ENCODE measurements at places on chromosomes 1 and 21.

- no peak for DNase-seq
Measured at GRCh38 chr1:157105298-157105987, 5.8 kb upstream of the ETV3L start.

GRCh38 chr1:168330285-168330684, 49.6 kb downstream of the TBX19 start:
- no peak for DNase-seq

DNA sequence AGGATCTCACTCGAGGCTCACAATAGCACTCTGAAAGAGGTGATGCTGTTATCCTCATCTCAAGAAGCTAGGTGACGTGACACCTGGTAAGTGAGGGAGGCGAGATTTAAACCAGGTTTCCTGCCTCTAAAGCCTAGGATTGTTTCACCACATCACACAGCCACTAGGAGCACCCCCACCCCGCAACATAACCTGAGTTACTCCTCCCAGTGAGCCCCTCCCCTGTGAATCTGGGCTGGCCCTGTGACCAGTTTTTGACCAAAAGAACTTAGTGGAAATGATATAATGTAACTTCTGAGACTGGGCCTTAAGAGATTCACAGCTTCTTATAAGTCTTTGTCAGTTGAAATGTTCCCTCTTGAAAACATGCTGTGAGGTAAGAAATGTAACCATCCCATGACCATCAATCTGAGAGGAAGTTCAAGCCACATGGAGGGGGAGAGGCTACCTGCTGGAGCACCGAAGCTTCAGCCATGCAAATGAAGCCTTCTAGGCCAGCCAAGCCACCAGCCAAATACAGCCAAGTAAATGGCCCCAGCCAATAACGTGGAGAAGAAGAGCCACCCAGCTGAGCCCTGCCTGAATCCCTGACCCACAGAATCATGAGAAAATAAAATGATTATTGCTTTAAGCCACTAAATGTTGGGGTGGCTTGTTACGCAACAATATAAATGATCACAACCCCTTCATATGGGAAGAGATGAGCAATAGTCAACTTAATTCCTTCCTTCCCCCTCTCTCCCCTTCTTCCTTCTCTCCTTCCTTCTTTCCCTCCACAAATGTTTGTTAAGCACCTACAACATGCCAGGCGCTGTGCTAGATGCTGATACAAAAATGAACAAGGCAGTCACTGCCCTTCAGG, 61.0 kb upstream of the FAM20B start:
- no peak for DNase-seq

- no peak for DNase-seq
Measured at GRCh38 chr1:235923466-235924021, 56.8 kb upstream of the LYST start.

DNA sequence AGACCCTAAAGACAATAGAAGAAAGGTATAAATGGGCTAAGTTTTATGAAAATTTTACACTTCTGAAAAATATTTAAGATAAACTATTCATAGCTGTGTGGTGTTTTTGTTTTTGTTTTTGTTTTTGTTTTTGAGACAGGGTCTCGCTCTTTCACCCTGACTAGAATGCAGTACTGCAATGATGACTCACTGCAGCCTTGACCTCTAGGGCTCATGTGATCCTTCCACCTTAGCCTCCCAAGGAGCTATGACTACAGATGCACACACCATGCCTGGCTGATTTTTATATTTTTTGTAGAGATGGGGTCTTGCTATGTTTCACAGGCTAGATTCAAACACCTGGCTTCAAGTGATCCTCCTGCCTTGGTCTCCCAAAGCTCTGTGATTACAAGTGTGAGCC, 66.6 kb downstream of the PUM1 start:
- DNase-seq: no peak

DNA sequence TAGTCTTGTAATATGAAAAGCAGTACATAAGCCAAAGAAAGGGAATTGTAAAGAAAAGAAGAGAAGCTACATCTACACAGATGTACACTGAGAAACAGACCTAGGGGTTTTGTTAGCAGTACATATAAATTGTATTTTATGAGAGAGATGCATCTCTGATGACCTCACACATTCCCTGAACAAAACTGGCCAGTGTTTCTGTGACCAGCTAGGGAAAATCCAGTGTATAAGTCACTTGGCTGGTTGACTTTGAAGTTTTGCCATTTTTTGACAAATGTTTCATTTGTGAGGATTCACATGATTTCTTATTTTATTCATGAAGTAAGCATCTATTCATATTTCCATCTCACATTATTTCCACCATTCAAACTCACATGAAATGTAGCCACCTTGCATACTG, 28.3 kb upstream of the DYNLT5 start:
- no peak for DNase-seq

DNA sequence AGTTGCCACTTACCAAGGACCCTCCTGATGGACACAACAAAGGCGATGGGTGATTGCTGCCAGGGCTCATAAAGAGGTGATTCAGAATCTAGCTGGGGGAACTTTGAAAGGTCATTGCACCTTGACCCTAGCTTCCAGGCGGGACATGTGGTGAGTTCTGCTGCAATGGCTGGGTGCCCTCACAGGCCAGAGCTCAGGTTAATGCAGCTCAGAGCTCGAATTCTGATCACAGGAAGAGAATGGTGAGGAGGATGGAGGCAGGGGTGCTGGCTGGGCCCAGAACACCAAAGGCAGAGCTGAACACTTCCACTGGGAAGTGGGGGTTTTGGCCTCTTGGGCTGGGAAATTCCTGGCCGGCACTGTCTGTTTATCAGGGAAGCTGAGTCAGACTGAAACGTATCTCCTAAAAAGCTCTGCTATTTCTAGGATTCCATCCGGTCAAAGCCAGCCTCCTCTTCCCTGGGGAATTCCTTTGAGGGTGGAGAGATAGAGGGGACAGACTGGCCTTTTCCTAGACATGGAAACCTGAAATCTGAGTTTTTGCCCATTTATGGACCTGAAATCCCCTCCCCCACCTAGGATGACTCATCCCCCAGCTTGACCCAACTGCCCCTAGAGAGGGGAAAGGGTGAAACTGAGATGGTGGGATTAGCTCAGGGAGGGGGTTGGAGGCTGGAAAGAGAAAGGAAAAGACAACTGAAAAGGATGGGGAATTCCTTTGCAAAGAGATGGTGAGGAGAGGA, 27.2 kb downstream of the NUAK2 start:
- DNase-seq: no peak

DNA sequence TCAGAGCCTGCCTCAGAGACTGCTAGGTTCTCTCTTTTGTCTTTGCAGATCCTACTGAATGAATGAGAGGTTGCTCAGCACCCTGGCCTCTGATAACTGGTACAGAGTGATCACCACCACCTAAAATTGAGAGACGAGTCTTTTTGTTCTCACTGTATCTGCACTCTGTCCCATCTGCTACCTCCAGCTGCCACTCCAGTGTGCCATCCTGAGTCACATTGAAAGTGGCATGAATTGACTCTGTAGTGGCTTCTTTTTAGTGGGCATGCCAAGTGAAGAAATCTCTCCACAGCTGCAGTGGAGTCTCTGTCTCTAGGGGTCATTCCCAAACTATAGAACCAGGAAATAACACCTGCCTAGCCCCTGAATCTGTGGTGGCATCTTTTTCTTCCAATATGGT, 14.7 kb downstream of the CAMK1G start:
- DNase-seq: no peak

DNA sequence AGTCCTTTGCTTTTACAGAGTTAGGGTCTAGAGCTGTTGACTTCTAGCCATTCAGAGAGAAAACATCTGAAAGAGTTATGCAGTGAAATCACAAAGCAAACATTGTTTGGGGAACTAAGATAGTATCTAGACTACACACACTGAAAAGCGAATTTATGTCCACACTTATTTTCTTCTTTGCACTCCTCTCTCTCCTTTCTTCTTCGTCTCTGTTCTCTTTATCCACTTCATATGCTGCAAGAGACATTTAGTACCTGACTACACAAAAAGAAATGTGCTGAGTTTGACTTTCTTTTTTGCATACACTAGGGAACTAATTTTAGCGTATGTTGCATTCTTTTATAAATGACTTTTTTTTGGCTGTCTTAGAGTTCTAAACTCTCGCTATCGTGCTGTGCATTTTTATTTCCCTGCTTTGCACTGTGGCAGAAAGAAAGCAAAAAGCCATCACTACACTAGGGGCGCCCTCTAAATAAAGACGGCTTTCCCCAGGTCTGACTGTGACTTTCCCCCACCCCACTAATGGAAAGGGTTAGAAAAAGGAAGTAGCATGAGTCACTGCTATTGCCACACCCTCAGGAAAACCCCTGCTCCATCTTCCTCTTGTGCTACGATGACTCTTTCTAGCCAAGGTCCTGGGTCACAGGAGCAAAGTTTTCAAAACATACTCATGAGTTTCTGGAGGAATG, 65.7 kb downstream of the MAP3K7CL start:
- DNase-seq: peak; percentile 78

DNA sequence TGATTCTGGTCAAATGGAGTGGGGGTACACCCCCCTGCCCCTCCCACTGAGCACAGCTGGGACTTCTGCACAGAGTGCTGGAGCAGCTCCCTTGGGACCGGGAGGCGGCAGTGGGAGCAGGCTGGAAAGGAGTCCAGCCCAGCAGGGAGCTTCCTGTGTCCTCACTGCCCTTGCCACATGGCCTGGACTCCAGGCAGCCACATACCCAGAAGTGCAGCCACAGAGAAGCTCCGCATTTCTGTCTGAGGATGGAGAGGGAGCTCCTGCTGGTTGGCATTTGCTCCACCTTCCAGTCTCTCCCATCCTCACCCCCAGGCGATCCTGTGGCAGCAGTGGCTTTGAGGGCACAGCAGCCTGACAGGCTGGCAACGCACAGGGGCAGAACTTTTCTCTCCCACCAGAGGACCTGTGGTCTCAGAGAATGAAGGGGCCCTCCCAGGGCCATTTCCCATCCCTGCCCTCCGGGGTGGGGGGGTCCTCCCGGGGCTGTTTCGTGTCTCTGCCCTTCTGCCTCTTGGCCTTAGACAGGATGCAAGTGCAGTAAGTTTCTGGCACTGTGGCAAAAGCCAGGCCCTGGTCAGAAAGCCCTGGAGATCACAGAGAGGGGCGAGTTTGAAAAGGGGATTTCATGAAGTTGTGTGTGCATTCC, 103.6 kb upstream of the COL6A1 start:
- DNase-seq: no peak

- peak; percentile 17 for DNase-seq
Measured at GRCh38 chr1:94719926-94720793, 100.0 kb upstream of the SLC44A3 start.

GRCh38 chr1:6732942-6733341, 31.3 kb upstream of the DNAJC11 start:
- no peak for DNase-seq

- no peak for DNase-seq
Measured at GRCh38 chr1:108646265-108646647, 14.6 kb downstream of the HENMT1 start.

DNA sequence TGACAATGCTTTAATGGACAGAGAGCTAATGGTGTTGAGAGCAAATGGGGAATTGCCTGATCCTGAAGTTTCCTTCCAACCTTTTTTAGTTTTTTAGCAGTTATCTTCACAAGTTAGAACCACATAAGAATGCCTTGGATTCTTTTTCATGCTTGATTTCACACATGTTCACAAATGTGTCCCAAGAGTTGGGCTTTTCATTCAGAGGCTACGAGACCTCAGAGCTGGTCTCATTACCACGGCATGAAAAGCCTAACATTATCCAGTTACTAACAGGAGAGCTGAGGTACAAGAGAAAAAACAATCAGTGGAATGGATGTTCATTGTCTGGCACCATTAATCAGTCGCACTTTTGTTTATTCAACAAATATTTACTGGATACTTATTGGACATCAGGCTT, 340.6 kb downstream of the ZNF326 start:
- no peak for DNase-seq

DNA sequence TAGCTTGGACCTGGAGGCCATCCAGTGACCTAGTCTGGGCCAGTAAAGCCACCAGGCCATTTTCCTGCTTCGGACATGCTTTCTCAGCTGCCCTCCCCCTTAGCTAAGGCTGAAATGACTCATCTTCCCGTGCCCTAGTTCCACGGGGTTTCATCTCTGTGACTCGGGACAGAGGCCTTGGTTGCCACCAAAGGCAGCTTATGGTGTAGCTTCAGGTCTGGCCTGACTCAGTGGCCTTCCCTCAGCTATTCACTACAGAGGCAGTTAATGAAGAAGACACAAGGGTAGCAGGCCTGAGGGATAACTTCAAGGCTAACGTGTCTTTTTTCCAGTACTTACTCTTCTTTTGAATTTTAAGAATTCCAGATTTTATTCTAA, 82.4 kb downstream of the PBX1 start:
- no peak for DNase-seq

DNA sequence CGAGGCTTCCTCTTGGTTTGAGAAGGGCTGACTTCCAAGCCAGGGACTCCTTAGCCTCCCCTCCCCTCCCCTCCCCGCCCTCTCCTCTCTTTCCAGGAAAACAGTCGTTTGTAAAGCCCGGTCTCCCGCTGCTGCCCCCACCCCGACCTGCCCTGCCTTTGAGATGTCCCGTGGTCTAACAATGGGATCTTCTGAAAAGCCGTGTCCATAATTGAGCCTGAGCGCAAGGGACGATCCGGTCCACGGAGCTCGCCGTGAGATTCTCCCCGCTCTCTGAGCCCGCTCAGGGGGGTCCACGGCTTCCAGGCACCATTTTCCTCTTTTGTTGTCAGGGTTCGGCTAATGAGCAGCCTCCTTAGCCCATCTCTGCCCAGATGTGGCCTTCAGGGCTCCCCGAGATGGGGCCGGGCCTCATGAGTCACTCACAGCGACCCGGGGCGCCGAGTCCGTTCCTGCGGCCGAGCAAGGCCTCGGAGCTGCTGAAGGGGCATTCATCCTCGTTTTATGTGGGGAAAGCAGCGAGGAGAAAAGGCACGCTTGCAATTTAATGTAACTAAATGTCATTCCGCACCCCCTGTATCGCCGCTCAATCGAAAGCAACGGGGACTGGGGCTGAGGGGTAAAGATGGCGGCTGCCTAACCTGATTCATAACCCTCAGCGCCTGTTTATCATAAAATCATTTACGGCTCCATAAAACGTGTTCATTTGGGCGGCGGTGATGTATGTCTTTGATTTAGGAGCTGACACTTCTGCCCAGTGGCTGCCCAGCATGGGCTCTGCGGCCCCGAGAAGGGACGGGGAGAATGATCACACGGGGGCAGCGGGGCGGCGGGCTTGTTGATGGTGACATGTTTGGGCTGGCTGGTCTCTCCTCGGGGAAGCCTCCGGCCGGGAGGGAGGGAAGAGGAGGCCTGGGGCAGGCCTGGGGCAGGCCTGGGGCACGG, 232.6 kb upstream of the C1orf174 start:
- no peak for DNase-seq

DNA sequence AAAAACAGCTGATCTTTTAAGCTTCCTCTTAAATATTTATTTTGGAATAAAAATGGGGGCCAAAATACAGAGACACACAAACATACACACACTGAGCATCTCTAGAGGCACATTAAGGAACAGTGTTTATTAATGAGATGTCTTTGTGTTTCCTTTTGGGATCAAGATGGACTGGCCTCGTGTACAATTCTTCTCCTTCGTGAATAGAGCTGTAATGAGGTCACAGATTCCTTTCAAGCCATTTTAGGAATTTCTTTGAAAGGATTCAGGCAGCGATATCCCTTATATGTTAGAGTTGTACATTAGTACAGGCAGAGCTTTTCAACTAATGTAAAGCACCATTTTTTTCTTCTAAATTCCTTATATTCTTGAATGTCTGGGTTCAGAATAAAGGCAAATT, 295.7 kb downstream of the CHRM3 start:
- no peak for DNase-seq

GRCh38 chr1:2459757-2460156, 16.3 kb upstream of the PLCH2 start:
- no peak for DNase-seq

Data from stimulated activated CD4-positive, alpha-beta T cell treated with anti-CD3 and anti-CD28 coated beads, Interleukin-1b, Interleukin-23, amount 100 ng/mL, for 48 hours (primary cell).